ENCODE measurements at places on chromosomes 12 and 14.

- no peak for DNase-seq
These were observed 8.4 kb upstream of the PNMA1 start for GRCh38 chr14:73722581-73722980.

DNA sequence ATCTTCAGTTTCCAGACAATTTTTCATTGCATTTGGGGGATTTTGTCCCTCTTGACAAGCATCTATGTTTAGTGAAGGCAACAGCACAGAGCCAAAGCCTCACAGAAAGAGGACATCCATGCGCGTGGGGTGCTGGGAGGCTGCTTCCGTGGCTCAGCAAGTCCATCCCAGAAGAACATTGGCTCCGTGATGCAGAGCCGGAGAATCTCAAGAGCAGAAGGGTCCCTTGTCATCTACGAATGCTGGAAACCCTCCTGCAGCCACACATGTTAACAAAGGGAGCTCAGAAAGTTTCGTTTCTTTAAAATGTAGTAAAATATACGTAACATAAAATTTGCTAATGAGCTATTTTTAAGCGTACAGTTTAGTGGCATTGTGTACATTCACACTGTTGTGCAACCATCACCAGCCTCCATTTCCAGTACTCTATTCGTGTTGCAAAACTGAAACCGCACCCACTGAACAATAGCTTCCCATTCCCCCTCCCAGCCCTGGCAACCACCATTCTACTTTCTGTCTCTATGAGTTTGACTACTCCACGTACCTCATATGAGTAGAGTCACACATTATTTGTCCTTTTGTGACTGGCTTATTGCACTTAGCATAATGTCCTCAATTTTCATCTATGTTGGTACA is 185.9 kb downstream of the TTC7B start:
- no peak for DNase-seq

GRCh38 chr12:108696111-108696995 is 35.0 kb downstream of the CORO1C start:
- peak; percentile 55 for DNase-seq

DNA sequence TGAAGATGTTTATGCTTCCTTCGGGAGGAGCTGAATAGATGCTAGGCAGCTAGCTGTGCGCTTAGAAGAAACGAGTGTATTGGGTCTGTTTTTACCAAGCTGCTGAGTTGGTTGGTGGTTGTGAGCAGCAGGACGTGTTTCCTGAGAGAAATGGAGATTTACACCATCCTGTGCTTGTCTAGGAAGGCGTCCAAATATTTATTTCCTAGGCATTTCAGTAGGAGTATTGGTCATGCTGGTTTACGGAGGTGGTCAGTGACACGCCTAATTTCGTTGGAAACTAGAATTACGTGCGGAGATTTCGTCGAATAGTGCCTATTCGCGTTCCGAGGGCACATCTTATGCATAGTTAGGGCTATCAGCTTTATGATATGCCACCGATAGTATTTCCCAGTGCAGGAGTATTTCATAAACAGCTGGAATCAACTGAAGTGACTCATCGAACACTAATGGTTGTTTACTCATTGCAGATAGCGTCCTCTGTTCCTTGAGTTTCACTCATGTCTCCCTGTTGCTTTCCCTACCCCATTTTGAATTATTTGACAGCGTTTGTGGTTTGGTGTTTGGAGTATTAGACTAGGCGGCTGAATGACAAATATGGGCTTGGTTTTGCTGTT is 780 bp downstream of the TBC1D15 start:
- DNase-seq, result peak; percentile 15

DNA sequence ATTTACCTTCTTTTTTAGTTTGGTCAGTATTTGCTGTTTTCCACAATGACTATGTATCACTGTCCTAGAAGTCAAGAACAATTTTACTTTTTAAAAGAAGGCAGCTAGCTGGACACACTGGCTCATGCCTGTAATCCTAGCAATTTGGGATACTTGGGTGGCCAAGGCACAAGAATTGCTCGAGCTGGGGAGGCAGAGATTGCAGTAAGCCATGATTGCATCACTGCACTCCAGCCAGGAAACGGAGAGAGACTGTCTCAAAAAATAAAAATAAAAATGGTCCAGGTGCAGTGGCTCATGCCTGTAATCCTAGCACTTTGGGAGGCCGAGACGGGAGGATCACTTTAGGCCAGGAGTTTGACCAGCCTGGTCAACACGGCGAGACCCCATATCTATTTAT is 28.3 kb downstream of the MDM1 start:
- DNase-seq, result no peak

- peak; percentile 55 for DNase-seq
These were observed 381.1 kb downstream of the SEC23A start for GRCh38 chr14:38721822-38722431.

- DNase-seq, result no peak
These were observed 74.4 kb downstream of the DUSP16 start for GRCh38 chr12:12488296-12488695.

DNA sequence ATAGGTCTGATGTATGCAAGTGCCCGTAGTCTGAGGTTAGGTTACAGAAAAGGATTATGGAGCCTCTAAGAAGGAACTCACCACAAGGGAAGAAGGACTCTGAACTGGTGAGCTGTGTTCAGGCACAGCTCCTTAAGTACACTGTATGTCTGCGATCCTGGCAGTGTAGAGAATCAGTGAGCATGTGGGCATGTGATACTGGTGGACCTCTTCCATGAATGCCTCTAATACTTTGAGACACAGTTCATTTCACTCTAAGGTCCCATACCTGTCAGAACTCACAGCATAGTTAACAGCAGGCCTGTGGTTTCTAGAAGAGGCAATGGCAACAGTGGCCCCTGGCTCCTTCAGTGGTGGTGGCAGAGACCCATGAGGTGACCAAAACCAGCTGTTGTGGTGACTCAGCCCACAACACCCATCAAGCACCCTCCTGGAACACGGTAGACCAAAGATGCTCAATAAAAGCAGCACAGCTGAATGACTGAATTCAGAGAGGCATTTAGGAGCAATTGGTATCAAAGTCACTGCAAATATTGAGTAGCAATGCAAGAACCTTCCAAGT is 6.9 kb upstream of the OR6J1 start:
- peak; percentile 10 for DNase-seq

DNA sequence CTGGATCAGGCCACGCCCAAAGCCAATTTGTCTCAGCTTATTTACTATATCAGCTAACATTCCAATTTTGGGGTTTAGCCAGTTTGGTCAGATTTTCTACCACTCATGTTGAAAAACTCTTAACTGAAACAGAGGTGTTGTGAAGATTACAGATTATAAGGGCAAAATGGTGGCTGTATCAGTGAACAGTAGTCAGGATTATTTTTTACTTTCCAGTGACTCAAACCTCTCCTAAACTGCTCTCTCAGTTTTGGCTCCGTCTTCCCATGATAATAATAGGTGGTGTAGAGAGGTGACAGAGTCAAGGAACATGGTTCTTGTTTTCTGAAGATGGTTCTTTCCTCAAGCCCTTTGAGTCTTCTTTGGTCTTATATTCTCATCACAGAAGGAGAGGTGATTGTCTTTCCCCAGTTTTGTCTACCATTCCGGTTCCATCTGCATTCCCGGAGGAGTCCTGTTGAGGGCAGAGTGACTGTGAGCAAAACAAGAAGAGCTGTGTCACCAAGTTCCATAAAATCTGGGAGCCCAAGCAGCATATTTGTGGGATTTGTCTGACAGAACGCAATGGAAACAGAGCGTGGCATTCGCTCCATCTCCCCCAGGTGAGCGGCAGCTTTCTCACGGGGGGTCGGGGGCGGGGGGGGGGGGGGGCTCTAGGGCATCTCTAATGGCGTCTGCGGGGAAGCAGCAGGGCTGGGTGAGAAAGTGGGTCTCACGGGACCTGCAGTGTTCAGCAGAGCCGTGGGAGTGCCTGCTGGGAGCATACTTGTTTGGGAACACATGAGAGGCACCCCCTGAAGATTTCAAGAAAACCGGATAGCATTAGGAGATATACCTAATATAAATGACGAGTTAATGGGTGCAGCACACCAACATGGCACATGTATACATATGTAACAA is 59.1 kb downstream of the TBC1D30 start:
- DNase-seq, result peak; percentile 13

GRCh38 chr12:124829008-124829707 is 34.5 kb downstream of the SCARB1 start:
- no peak for DNase-seq

GRCh38 chr12:58419905-58420304 is 478.5 kb downstream of the ATP23 start:
- DNase-seq, result no peak

- no peak for DNase-seq
These were observed 131.3 kb downstream of the ITPR2 start for GRCh38 chr12:26701604-26702215.

GRCh38 chr12:57854965-57855364 is 8.4 kb upstream of the CTDSP2 start:
- DNase-seq, result no peak

DNA sequence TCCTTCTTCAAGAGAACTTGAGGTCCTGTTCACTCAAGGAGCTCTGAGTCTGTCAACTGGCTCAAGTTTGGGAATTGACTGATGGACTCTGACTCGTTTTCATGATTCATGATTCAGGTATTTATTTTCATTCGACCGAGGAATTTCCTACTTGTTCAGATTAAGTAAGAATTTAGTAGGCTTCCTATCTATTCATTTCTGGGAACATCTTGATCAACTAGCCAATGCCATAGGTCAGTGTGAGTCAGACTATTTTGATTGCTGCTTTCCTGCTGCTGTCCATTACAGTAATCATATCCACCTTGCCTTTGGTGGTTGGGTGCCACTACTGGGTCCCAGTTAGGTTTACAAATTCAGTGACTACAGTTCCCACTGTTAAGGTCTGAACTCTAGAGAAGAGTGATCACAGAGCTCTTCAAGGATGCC is 6.1 kb downstream of the FAM186A start:
- DNase-seq, result no peak

- no peak for DNase-seq
These were observed 218.1 kb downstream of the GLT1D1 start for GRCh38 chr12:129071362-129071761.

DNA sequence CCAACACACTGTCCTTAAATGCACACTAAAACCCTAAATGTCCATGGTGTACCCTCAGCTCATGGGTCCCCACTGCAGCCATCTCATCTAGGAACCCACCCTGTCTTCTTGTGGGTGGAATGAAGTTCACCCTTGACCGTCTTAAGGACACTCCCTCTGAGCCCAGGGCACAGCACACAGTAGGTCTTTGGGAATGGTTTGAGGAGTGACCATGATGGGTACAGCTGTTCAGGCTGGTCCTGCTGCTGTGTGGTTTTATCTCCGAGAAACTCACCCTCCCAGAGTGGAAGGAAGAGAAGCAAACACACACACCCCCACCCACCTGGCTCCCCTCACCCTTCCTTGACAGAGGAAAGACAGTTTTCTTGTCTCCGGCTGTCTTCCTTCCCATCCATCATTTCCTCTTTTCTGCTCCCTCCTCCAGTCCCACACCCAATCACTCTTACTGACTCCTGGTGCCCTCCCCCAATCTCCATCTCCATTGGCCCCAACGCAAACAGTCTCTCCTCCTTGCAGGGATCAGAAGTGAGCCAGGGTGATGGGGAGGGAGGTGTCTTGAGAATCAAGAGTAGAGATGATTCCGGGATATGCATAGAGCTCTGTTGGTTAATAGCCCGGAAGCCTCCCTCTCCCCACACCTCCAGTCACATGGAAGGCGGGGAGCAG is 105.9 kb upstream of the LHX5 start:
- no peak for DNase-seq

DNA sequence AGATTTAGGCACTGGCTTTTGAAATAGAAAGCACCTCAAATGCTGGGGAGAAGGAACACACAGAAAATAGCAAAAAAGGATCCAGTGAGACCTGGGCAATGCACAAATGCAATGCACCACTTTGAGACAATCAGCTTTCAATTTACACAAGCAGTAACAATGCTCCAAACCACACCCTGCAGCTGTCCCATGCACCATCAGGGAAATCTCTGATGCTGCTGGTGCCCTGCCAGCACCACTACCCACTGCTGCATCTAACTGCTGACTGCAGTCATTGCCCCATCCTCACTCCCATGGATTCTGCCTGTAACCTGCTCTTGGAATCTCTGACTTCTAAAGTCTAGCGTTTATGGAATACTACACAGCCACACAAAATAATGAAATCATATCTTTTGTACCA is 21.0 kb upstream of the HMGA2 start:
- no peak for DNase-seq

- DNase-seq, result no peak
These were observed 27.8 kb upstream of the BDKRB2 start for GRCh38 chr14:96176811-96177211.

GRCh38 chr14:103103461-103104388 is 9.2 kb downstream of the EXOC3L4 start:
- peak; percentile 29 for DNase-seq

DNA sequence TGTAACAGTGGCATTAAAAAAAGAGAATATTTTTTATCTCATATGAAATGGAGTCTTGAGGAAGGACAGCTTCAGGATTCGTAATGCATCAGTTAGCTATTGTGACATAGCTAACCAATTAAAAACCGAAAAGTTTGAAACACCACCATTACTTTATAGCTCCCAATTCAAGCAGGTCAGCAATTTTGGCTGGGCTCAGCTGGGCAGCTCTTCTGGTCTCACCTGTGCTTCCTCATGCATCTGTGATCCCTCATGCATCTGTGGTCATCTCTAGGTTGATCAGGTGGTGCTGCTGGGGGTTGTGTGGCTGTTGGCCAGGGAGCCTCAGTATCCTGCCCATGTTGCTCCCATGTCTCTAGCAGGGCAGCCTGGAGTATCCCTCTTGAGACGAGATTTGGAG is 76.7 kb upstream of the KCNA1 start:
- DNase-seq, result no peak

- no peak for DNase-seq
These were observed 192.0 kb upstream of the PDZRN4 start for GRCh38 chr12:40996091-40996490.

DNA sequence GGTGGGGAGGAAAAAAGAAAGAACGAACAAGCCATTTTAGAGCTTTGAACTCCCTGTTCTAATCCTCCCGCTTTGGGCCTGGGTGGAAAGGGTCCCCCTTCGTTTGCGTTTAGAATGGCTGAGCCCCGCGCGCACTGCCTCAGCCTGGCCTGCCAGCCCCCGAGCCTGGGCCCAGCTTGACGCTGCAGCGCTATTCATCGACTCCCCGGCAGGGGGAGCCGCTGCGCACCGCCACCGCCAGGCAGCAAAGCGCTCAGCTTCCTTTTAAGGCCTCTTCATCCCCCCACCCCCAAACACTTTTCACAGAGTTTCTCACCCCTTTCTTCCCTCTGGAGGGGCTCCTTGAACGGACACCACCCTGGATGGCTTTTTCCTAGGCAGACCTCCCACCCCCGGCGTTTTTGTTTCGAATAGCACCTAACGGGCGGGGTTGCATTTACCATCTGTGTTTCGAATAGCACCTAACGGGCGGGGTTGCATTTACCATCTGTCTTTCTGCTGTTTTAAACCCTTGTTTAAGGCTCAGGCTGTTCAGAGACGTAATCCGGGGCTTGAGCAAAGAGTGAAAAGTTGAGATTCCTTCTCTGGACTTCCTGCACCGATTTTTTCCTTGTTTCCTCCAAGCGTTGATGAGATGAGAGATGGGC is 56.4 kb upstream of the PIWIL1 start:
- DNase-seq, result peak; percentile 56

- peak; percentile 53 for DNase-seq
These were observed at the start of gene RAB15 for GRCh38 chr14:64971943-64972791. RAB15 (minus strand) TSS chr14:64972336; CDS start chr14:64972076, 260 bp downstream.

GRCh38 chr14:24327303-24327702 is 7.6 kb downstream of the ADCY4 start:
- DNase-seq, result no peak

- no peak for DNase-seq
These were observed 58.0 kb downstream of the ITPK1 start for GRCh38 chr14:93057586-93058280.
